ENCODE measurements at places on chromosomes 11 and 22. TPM values are rescaled to one million over a fixed set of nuclear protein-coding genes. Genes with fewer than 3 reads are reported as not detected.

ASPHD2 gene
- total RNA-seq, result 12.7 TPM

DNA sequence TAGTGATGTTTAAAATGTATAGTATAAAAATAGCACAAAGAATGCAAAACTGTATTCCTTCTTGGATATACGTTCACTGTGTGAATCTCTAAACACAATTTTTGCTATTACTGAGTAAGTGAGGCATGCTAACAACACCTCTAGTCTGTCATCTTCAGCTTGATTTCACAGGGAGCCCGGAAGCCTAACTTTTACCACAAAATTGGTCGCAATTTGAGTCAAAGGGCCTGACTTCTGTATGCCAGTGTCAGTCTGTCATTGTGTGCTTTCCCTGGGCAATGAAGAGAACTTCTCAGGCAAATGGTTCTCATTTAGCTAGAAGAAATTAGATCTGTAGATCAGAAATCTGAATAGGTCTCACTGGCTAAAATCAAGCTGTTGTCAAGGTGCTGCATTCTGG lies 1059.5 kb downstream of the FAM181B start:
- no peak for DNase-seq

DNA sequence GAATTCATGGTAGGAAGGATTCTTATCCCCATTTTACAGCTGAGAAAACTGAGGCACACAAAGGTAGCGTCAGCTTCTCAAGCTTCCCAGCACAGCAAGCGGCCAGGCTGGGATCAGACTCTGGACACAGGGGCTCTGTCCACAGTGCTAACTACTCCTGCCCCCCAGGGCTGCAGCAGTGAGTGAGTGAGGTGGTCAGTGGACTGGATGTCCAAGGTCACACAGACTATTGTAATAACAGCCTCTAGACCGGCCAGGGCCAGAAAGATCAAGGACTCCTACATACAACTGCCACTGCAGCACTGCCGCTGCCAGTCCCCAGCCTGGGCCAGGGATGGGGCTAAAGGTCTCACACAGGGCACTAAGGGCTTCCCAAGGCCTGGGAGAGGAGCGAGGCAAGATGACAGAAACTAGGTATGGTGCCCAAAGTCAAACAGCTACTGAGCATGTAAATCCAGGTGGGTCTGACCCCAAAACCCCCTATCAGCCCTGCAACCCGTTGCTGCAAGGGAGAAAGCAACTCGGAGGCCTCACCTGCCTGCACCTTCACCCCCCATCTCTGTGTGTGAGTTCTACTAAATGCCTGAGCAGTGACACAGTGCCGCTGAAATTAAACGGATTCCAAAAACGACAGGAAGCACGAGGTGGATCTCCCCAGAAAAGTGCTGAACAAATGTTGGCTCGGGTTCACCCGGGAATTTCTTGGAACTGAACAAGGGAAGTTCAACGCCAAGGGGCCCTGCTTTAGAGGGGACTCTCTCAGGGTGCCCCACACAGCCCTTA lies 161.8 kb upstream of the GRK3 start:
- no peak for DNase-seq

KREMEN1 gene
- 1.4 TPM for total RNA-seq

GRCh38 chr22:50640857-50641647 lies 13.1 kb upstream of the ARSA start:
- peak; percentile 27 for DNase-seq

DNA sequence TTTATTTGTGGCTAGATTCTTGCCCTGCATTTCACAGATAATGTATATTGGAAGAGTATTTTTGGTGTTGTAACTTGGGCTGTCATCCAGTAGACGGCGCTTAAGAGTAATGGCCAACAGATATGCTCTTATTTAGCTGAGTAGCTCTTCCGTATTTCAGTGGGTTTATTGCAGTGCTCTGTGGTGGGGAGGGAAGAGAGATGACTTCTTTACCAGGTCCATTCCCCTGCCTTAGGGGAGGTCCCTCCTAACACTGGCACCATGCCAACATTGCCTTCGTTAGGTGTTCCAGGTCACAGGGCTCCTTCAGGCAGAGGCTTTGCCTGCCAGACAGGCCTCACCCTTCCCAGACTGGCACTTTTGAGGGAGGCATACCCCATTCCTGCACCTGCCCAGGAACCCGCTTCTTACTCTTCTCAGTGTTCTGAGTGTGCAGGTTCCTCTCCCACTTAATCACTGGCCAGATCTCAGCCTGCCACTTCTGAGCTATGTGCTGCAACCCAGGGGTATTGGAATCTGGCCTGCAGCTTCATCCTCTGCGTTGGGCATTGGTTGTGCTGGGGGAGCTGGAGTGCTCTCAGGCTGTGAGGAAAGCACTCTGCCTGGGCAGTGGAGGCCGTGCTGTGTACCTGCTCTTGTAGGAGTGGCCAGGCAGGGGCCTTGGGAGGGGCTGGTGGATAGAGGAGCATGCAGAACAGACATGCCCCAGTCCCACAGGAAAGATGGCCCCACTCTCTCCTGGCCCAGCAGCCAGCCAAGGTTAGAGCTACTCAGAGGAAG lies 29.4 kb upstream of the SLN start:
- peak; percentile 46 for DNase-seq
